Activated T-cell treated with anti-CD3 and anti-CD28 coated beads, Interleukin-2, amount 50 U/mL, for 48 hours (primary cell): ENCODE measurements at places on chromosomes 13 and 19.
A peak's percentile ranks its signal among the peaks of the same experiment; 100 is the strongest.

GRCh38 chr13:113850722-113851479, 13.0 kb downstream of the GAS6 start:
- no peak for DNase-seq

GRCh38 chr13:53415135-53415534, 386.5 kb downstream of the OLFM4 start:
- DNase-seq, result no peak

GRCh38 chr13:33087790-33088189, 71.6 kb downstream of the KL start:
- no peak for DNase-seq

DNA sequence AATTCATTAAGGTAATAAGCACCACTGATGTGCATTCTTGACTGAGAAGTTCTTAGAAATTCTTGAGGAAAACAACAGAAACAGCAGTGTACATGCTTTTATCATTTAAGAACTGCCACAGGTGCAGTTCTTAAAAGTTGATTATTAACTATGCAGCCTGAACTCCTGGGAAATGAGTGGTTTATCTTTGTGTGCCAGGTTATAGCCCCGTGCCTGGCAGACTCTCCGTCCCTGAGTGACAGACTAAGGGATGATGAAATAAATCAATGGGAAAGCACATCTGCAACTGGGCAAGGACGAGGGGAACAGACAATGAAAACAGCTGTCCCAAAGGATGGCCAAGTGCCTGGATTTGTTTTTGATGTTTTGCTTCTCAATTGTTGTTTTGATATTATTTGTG, 84.4 kb upstream of the SPATA13 start:
- no peak for DNase-seq

- no peak for DNase-seq
Observed at GRCh38 chr13:108525827-108526226, 103.6 kb upstream of the MYO16 start.

GRCh38 chr13:102879793-102880499, 34.1 kb downstream of the ERCC5 start:
- DNase-seq, result no peak

GRCh38 chr19:18208098-18208951, 4.5 kb upstream of the RAB3A start:
- DNase-seq, result peak; percentile 80

- no peak for DNase-seq
Observed at GRCh38 chr19:32421589-32422361, 16.2 kb downstream of the DPY19L3 start.

GRCh38 chr13:29193083-29193482, 372.9 kb downstream of the MTUS2 start:
- DNase-seq, result no peak

DNA sequence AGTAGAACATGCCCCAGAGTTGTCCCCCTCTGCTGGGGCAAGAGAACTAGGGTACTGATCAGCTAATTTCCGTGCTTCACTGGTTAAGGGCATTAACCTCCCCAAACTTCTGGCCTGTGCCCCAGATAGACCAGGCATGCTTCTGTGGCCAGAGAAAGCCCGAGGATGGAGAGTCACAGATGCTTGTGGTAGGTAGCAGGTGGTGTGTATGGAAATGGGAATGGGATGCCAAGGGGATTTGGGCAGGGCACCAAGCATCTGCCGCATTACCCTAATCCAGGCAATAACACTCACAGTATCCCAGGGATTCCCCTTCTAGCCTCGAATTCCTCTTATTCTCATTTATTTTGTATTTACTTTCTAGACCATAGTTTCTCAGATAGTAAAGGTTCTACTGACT, 124.8 kb upstream of the KLF12 start:
- DNase-seq, result no peak

DNA sequence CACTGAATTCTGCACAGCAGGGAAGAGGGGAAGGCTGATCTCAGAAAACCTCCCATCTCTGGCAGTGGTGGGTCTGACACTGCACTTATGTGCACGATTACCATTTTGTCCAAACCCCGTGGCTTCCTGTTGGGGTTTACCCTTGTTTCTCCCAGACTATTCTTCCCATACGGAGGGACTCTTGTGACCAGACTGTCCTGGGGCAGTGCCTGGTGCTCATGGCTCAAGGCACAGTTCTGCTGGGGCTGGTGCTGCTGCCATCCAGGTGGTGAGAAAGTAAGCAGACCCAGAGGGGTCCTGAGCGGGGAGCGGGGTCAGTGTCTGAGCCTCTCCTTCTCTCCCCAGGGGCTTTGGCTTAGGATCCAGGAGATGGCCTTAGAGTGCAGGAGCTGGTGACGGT, 5.1 kb upstream of the SIGLEC9 start:
- DNase-seq, result no peak

DNA sequence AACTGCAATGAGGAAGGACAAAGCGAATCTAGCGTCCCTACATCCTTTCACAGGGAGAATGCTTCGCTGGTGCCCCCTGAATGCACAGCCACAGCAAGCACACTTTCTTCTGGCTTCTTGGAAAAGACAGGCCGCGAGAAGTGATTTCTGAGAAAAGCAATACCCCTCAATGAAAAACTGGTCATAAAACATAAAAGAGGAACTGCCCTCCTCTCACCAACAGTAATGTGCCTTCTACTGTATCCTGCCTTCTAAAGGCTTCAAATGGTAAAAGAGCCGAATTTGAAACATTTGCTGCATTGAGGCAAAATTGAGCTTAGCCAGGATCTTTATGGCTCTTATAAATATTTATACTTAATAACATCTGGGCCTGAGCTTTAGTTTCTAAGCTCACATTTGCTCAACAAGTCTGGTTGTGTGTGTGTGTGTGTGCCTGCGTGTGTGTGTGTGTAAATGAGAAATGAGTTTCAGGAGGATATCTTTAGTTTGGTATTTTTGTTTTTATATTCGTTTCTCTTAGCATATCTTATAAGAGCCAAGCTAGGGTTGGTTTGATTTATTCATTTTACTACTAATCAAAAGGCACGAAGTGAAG, 246.1 kb upstream of the MAB21L1 start:
- no peak for DNase-seq

GRCh38 chr13:42551611-42552010, 22.3 kb upstream of the TNFSF11 start:
- DNase-seq, result no peak

- DNase-seq, result peak; percentile 45
Observed at GRCh38 chr19:6925801-6926751, 38.7 kb downstream of the ADGRE1 start.

- DNase-seq, result no peak
Observed at GRCh38 chr13:103040006-103040405, 26.2 kb downstream of the SLC10A2 start.

- no peak for DNase-seq
Observed at GRCh38 chr13:49443357-49443703, 534 bp downstream of the CAB39L start.

GRCh38 chr13:28534801-28535200, 39.9 kb upstream of the FLT1 start:
- DNase-seq, result no peak

DNA sequence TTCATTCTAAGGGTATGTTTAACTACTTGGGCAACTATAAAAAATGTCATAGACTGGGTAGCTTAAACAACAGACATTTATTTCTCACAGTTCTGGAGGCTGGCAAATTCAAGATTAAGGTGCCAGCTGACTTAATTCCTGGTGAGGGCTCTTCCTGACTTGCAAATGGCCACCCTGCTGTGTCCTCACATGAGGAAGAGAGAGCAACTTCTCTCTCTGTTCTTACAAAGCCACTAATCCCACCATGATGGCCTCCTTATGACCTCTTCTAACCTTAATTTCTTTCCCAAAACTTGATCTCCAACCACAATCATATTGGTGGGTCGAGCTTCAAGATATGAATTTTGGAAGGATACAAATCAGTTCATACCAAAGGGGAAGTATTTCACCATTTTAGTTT, 399.0 kb downstream of the DCT start:
- no peak for DNase-seq

DNA sequence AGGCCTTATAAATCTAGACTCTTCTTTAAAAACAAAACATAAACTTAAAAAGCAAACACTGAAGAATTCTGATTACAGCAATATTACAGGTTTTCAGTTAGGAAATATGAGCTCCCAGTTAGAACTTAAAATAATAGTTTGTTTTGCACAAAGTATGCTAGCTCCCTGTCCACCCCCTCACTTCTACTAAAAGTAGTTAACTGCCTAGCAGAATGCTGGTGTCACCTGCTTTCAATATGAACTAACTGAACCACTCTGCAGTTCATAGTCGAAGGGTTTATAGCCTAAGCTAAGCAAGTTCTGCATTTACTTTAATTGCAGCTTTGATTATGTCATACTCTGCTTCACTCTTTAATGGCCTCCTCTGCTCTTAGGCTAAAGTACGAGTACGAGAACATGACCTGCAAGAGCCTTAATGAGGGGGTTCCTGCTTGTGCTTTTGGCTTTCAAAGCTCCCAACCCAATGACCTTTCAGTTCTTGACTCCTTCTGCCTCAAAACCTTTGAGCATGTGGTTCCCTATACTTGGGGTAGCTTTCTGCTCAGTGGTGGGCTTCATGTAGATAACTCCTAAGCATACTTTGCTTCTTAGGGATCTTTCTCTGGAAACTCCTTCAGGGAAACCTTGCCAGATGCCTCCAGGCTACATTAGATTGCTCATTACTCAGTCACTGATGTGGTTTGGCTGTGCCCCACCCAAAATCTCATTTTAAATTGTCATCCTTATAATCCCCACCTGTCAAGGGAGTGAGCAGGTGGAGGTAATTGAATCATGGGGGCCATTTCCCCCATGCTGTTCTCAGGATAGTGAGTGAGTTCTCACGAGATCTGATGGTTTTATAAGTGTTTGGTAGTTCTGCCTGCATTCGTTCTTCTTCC, 278.9 kb upstream of the ARGLU1 start:
- DNase-seq, result no peak

- peak; percentile 65 for DNase-seq
Observed at GRCh38 chr19:16566161-16566560, 6.1 kb downstream of the SLC35E1 start.

DNA sequence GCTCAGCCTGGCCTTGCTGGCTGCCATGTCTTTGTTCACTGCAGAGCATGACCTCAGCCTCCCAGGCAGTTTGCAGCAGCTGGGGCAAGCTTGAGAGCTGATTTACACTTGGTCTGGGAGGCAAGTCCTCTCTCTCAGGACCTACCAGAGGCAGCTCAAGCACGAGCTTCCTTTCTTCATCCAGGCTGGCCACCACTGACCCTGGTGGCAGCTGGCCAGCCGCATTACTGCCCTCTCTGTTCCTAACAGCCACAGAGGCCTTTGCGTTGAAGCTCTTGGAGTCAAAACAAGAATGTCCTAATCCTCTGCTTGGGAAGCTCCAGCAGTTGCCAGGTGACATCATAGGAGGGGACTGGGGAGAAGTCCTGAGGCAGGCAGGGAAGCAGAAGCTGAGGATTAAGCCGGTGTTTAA, 85.7 kb downstream of the NUFIP1 start:
- DNase-seq, result no peak

DNA sequence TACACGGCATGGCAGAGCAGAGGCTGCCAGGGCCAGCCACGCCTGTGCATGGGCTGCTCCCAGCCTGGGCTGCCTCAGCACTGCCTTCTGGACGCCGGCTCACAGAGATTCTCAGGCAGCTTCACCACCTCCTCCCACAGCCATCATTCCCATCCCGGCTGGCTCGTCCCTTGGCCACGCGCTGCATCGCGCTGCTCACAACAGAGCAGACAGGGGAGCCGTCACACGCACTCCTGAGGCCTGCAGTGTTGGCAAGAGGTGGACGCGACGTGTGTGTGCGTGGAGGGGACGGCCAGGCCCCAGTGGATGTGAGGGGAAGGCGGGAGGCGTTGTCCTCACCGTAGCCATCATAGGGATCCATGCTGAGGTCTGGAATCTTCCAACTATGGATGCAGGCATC, 7.6 kb upstream of the PRKD2 start:
- DNase-seq, result no peak

GRCh38 chr13:20706661-20707060, 3.2 kb downstream of the IL17D start:
- no peak for DNase-seq

- DNase-seq, result no peak
Observed at GRCh38 chr19:19613506-19613905, 5.0 kb downstream of the PBX4 start.

- peak; percentile 24 for DNase-seq
Observed at GRCh38 chr19:32318884-32319520, 26.4 kb upstream of the ZNF507 start.

- no peak for DNase-seq
Observed at GRCh38 chr13:104014803-104015645, 948.8 kb upstream of the SLC10A2 start.

- DNase-seq, result no peak
Observed at GRCh38 chr19:29537601-29538000, 11.8 kb downstream of the VSTM2B start.

GRCh38 chr19:33674626-33675367, 53.0 kb downstream of the CHST8 start:
- no peak for DNase-seq

DNA sequence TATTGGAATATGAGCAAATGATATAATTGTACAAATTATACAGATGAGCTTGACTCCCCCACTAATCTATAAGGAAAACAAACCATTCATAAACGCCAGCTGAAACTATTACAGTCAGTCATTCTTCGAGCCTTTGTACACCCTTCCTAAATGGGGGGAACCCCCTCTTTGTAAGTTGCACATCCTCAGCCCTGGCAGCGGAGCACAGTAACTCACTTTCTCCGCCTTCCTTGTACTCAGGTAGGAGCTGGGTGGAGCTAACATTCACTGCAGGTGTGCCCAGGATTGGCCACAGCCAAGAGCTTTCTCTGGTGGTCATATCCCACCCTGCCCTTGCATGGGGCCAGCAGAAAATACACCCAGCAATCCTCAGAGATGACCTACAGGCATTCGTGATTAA, 28.6 kb downstream of the PIN1 start:
- no peak for DNase-seq

GRCh38 chr13:67833564-67833963, 603.4 kb upstream of the PCDH9 start:
- no peak for DNase-seq

- no peak for DNase-seq
Observed at GRCh38 chr13:45456196-45456972, 8.4 kb upstream of the COG3 start.

DNA sequence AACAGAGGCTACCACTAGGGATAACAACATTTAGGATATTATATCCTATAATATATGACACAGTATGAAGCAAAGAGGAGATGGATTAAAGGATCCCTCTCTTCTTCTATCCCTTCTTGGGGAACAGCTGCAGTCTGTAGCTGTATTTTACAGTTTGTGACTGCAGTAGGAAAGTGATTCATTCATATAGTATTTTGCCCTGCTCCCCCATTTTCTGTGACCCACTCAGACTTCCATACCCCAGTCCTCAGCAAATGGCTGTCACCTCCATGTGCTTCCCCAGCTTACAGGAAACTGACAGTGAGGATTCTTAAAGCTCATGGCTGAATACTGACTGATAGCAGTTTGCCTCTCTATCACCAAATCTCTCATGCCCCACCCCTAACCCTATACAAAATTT, 27.5 kb downstream of the MICU2 start:
- DNase-seq, result no peak
